ENCODE measurements at places on chromosomes 7 and 10. TPM values are rescaled to one million over a fixed set of nuclear protein-coding genes. Genes with fewer than 3 reads are reported as not detected.
A peak's percentile ranks its signal among the peaks of the same experiment; 100 is the strongest.

DNA sequence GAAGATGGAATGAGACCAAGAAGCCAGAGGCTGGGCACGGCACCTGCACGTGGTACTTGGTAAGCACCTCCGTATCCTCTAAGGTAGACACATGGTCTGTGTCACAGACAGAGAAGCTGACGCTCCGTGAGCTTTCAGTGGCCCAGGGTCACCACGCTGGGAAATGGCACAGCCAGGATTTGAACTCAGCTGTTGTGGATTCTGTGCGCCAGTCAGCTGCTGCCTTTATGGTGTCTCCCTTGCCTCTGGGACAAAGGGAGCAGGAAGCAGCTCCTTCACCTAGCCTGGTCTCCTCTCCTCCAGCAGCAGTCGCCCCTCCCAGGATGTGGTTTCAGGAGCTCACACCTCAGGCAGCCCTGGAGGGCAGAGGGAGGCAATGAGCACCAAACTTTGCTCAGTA is 110.8 kb downstream of the ARHGAP22 start:
- no peak for DNase-seq

DNA sequence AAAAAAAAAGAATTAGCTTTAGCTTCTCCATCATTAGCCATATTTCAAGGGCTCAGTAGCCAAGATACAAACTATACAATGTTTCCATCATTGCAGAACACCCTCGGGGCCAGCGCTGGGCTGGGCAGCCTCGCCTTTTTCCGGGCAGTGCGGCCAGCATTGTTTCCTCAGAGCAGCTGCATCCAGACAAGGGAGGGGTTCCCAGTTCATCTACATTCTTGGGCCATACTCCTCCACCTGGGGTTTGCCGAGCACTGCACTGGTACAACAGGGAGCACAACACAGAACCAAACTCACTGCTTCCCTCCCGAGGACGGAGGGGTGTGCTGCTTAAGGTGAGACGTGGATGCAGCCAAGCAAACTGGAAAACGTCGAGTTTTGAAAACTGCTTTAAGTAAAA is 2.4 kb upstream of the PKD1L1 start:
- DNase-seq: no peak

DNA sequence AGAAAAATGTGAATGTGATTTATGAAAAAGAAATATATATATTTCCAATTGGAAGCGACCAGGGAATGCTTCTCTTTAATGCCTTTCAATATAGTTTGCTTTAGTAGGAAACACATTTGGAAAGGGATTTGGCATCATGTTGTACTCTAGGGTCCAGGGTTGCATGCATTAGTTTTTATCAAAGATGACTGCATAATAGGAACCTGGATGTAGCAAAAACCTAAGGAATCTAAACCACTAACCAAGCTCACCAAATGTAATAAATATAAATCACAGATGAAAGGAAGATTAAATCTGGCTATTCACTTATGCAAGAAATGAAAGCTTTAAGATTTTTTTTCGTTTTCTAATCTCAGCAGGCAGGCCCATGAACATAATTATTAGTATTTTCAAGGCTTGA is 120.0 kb downstream of the ATXN7L1 start:
- no peak for DNase-seq

DNA sequence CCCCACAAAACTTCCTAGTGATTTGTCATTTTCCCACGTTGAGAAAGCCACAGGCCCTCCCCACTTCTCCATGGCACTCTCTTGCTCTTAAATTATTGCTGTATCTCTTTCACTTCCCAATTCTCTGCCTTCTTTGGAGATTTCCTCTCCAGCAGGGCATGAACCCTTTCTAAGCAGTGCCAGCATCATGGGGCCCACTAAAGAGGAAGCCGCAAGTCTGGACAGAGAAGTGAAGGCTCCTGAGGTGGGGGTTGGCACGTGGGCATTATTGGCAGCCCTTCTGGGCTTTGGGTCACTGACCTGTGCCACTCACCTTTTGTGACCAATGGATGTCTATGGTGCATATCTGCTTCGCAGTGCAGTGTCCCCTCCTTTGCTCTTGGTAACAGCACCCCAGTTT is 97.7 kb upstream of the TCF7L2 start:
- DNase-seq: peak; percentile 63

DNA sequence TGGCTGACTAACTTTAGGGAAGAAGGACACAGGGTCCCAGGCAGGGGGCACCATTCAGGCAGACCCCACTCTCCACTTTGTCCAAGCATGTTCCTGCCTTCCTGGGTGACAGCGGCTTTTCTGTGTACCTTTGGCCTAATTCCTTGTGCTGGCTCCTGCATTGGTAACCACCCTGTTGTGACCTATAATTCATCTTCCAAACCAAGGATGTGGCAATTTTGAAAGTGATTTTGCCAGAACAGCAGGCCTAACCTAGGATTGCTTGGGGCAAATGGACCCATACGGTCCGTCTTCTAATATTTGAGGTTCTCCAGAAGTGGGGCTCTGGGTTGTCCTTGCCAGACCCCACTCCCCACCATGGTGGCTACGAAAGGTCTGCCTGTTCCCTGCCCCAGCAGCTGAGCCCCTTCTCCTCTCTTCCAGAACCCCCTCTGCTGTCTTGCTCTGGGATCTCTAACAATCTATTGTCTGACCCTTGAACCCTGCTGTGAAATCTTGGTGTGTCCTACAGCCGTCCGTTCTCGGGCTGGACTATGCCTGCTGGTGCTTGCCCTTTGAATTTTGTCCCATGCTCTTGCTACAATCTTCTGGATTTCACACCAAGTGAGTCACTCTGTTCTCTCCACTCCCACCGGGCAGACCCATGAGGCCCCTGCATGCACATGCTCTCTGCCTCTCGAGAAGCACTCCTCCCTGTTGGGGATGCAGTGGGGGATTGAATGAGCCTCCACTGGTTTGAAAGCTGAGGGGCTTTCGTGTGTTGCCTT is 316.0 kb downstream of the CXCL12 start:
- no peak for DNase-seq

DNA sequence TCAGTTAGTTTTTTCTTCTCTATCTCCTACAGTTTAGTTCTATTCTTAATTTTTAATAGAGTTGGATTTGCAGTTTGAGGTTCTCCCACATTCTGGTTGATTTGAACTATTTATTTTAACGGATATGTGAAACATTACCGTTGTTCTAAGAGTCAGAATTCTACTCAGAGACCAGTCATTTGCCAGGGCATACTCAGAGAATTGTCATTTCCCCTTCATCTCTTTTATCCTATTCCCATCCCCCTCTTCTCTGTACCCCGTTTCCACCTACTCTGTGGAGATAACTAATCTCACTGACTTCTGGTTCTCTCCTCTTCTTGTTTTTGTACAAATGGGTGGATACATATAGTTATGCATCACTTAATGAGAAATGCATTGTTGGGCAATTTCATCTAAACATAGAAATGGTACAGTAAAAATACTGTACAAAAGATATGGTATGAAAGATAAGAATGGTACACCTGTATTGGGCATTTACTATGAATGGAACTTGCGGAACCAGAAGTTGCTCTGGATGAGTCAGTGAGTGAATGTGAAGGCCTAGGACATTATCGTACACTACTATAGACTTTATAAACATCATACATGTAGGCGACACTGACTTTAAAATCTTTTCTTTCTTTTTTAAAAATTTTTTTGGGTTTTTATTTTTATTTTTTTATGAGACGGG is 53.1 kb downstream of the INPP5F start:
- no peak for DNase-seq

DNA sequence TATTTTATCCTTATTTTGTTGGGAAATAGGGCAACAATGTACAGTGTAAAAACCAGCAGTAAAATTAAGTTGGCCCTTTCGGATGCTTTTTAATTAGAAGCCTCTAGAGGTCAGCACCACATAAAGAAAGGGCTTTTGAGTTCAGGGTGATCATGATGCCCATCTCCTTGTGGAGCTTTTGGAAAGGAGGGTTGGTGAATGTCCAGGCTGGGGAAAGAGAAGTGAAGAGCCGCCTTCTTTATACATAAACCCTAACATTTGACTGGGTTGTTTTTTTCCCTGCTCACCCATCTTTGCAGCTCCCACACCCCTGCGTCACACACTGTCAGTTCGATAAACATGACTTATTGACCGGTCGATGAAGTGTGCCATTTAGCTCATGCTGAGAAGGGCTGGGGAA is 29.8 kb downstream of the MTURN start:
- peak; percentile 88 for DNase-seq

- peak; percentile 51 for DNase-seq
Measured at GRCh38 chr7:26397796-26398426, 106.2 kb downstream of the SNX10 start.

Gene KIF5B
- total RNA-seq: 35.4 TPM
